Stimulated activated CD4-positive, alpha-beta T cell treated with anti-CD3 and anti-CD28 coated beads, Interleukin-15, amount 100 ng/mL, for 48 hours (primary cell): ENCODE measurements at places on chromosomes 7 and 10.

DNA sequence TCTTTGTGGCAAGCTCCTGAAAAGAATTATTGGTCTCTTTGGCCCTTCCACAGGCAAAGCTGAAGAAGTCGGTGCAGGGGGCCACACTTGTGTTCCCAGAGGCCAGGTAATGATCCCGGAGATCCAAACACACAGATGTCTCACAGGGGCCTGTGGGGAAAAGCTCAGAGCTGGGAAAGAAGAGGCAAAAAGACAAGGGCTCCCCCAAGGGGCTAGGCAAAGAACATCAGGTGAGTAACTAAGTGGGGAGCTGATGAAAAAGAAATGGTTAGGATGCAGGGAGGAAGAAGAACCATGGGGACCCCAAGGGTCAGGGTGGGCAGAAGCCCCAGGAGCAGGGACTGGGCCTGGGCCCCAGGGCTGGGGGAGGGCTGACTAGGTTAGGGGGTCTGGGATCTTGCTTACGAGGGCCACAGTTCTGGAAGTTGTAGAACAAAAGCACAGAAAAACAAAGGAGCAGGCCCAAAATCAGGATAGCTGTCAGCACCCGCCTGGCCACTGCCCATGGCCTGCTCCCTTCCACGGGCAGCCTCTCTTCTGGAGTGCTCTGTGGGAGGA lies 1.1 kb downstream of the KEL start:
- no peak for DNase-seq

GRCh38 chr10:97721871-97722780 lies 8.6 kb downstream of the MARVELD1 start:
- no peak for DNase-seq

- DNase-seq = no peak
These were observed 26.8 kb downstream of the GOLGA7B start for GRCh38 chr10:97876402-97876801.

- peak; percentile 19 for DNase-seq
These were observed 19.4 kb downstream of the COPG2 start for GRCh38 chr7:130649004-130649790.

- peak; percentile 2 for DNase-seq
These were observed 77.4 kb downstream of the PON1 start for GRCh38 chr7:95246831-95247370.

- no peak for DNase-seq
These were observed 84.6 kb downstream of the CH25H start for GRCh38 chr10:89122433-89123051.

DNA sequence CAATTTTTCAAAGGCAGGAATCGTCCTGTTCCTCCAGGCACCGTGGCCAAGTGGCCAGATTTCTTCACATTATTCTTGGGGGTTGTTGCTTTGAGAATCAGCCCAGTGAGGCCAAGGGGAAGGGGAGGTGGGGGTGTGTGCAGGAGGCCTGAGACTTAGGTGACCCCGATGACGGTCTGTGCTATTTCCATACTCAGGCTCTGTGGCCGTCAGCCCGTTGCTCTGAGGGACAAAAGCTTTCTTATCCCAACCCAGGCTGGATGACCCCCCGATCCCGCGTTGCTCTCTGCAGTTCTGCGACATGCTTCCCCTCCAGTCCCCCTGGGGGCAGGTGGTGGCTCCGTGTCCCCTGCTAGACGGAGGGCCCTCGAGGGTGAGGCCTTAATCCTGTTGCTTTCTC lies 14.2 kb downstream of the DOCK1 start:
- no peak for DNase-seq

DNA sequence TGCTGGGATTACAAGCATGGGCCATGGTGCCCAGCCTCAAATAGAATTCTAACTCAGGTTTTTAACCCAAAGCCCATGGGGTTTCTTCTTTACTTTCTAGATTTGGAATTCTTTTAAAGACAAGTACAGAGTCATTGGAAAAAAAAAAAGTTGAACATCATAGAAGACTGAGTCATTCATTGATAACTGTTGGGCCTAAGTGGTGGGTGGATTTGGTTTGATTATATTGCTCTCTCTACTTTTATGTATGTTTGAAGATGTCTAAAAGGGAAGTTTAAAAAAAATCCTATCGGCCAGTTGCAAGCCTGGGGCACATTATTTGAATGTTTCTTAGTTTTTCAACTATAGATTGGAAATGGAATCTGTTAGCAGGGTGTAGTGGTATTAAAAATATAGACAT lies 49.7 kb downstream of the INPP5F start:
- DNase-seq = no peak

- DNase-seq = no peak
These were observed 73.3 kb downstream of the MICALL2 start for GRCh38 chr7:1385809-1386622.

- no peak for DNase-seq
These were observed 195.4 kb upstream of the ADARB2 start for GRCh38 chr10:1932692-1933094.

DNA sequence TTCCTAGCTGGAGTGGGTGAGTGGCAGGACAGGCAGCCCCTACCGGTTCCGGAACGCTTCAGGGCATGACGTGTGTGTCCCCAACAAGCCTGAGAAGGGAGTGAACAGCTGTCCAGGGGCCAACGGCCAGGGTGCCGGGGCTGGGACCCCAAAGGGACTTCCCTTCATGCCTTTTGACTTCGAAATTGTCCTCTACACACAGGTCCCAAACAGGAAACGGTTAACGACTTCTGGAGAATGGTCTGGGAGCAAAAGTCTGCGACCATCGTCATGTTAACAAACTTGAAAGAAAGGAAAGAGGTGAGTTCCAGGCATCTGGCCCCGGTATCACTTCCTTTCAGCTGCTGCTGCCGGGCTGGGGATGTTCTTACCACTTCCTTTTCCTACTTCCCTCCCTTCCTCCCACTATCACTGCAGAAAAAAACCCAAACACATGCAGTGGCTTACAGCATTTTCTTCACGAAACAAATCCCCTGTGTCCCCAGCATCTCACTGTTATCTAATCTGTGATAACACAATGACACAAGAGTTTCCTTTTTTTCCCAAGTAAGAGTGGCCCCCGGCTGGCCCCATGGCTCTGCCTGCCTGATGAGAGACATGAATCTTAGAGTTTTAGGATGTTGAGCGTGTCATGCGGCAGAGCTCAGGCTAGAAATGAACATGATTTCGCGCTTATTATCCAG lies 63.2 kb downstream of the MKI67 start:
- no peak for DNase-seq

DNA sequence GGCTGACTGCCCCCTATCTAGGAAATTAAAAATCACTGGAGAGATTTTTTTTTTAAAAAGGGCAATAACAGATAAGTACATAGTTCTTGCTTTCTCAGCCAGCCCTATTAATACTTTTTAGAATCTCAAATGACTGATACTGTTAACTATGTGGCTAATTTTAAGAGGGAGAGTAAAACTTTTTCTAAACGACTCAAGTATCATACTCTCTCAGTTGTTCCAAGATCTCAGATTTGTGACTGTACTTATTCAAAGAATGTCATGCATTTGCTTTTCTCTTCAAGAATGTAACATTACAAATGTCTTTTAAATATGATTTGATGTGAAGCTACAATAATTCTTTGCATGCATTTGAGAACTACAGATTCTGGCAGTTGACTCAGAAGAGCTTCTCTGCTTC lies 55.4 kb upstream of the RAB11FIP2 start:
- DNase-seq = no peak

- no peak for DNase-seq
These were observed 40.6 kb upstream of the MAGI2 start for GRCh38 chr7:79494046-79494445.

GRCh38 chr7:116631676-116632075 lies 40.3 kb upstream of the MET start:
- DNase-seq = no peak

GRCh38 chr10:51321300-51321699 lies 247.0 kb downstream of the PRKG1 start:
- DNase-seq = no peak

DNA sequence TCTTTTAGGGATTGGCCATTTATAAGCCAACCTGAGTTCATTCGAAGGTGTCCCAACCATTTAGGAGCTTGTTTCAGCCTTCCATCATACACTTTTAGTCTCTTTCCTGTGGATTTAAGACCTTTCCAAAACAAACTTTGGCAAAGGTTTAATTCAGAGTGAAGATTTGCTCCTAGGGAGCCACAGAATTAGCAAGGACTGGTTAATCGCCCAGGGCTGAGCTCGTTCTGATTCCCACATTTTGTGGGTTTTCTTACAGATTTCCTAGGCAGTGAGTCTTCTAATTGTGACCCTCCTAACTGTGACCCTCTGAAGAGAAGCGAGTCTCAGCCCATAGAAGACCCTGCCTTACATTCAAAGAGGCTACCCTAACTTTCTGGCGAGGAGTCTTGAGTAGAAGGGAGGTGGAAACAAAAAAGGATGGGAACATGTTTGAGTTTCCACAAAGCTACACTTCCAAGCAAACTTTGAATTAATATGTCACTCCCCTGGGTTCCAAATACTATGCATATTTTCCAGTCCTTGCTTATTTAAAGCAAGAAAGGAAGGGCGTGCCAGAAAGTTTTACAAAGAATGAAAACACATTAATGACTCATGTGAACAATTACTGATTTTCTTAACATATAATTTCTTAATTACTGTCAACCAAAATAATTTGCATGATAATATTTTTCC lies 118.3 kb downstream of the ARID5B start:
- no peak for DNase-seq
